ENCODE measurements at places on chromosomes 5 and 9. TPM values are rescaled to one million over a fixed set of nuclear protein-coding genes. Genes with fewer than 3 reads are reported as not detected.
A peak's percentile ranks its signal among the peaks of the same experiment; 100 is the strongest.

DNA sequence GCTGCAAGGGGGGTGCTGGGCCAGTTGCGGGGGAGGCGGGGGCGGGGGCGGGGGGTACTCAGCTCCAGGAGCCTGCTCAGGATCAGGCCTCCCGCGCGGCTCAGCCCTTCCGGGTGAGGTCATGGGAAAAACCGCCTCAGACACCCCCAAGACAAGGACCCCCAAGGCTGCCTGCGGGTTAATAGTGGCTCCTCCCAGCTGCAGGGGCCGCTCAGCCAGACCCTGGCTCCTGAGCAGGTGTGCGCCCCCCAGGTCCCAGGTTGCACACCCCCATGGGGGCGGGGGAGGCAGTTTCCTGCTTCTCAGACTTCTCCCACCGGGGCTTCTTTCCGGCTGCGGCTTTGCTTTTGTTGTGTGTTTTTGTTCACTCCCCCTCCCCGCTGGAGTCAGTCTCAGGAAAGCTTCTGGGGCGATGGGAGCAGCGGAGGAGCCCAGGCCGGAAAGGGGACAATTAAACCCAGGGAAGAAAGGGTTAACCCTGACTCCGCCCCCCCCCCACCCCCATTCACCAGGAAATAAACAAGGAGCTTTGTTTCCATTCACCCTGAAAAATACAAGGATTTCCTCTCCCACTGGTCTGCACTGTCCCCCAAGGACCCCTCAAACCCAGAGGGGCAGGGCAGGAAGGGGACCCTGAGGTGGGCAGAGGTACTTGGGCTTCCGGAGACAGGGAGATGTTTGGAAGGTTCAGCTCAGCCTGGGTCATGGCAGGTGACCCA is 42.3 kb upstream of the NOTCH1 start:
- DNase-seq, result no peak
- no peak overlapping the region for H3K27ac ChIP-seq
- peaks cover 12% of the 10 kb centered on the region for H3K4me1 ChIP-seq
- H3K27me3 ChIP-seq, result no peaks in the 10 kb centered on the region

MYOT gene
- polyA plus RNA-seq, result 0.23 TPM

DNA sequence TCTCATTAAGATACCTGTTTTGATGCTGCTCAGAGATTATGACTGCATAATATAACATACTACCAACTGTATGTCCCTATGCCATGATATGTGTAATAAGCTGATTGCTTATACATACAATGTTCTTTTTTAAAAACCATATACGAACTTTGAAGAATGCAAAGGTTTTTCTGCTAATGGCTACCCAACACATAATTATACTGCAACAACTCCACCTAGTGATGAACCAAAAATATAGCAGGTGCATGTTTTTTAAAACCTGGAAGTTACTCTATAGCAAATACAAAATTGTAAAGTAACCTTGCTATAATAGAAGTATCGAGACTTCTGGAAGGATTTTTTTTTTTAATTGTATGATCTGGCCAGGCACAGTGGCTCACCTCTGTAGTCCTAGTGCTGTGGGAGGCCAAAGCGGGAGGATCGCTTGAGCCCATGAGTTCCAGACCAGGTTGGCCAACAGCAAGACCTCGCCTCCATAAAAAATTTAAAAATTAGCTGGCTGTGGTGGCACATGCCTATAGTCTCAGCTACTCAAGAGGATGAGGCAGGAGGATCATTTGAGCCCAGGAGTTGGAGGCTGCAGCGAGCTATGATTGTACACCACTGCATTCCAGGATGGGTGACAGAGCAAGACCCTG is 49.1 kb downstream of the HOMER1 start:
- no peak overlapping the region for H3K4me3 ChIP-seq
- H3K36me3 ChIP-seq, result no peaks in the 10 kb centered on the region
- no peak overlapping the region for H3K27ac ChIP-seq
- no peaks in the 10 kb centered on the region for H3K4me1 ChIP-seq

HACD4 gene
- polyA plus RNA-seq, result 7.9 TPM

DNA sequence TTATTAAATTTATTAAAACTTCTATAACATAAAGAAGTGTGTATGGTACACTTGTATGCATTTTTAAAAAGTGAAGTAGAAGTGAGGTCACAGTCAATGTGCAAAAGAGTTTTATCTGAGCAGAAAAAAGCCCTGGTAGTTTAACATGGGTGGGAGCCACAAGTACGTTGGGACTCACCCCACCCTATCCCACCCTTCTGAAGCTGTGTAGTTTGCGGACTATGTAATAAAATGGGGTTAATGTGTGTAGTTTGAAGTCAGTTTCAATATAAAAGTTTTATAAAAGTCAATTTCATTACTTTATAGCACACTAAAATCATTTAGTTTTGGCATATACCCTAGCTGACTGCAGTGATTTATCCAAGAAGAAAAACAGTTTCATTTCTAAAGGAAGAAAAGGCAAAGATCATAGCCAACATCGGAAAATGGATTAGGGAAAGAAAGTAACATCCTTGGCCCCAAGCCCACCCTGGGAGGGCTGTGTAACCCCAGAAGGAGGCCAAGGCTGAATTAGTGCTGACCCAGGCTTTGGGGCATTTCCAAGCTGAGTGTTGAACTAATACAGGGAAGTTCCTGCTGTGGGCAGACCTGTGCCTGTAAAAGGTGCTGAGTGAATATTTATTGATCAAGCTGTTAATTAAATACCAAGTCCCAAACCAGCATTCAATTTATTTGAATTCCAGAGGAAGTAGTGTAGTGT is 398.6 kb upstream of the ADAMTSL1 start:
- H3K27ac ChIP-seq, result no peak overlapping the region
- H3K4me1 ChIP-seq, result no peaks in the 10 kb centered on the region
- DNase-seq, result no peak
- no peaks in the 10 kb centered on the region for H3K27me3 ChIP-seq

- H3K4me1 ChIP-seq, result peaks cover 8% of the 10 kb centered on the region
- DNase-seq, result peak; percentile 22
- H3K4me3 ChIP-seq, result peak overlapping the region; percentile 22
- H3K27me3 ChIP-seq, result no peaks in the 10 kb centered on the region
- no peaks in the 10 kb centered on the region for H3K36me3 ChIP-seq
- no peak overlapping the region for H3K27ac ChIP-seq
Measured at GRCh38 chr5:36724467-36725332, 118.3 kb downstream of the SLC1A3 start.

GLT6D1 gene
- polyA plus RNA-seq, result not detected

GRCh38 chr9:28073270-28073669 is 500.0 kb upstream of the C9orf72 start:
- no peak for DNase-seq
- no peaks in the 10 kb centered on the region for H3K36me3 ChIP-seq
- no peaks in the 10 kb centered on the region for H3K27me3 ChIP-seq
- H3K4me1 ChIP-seq, result no peaks in the 10 kb centered on the region
- no peak overlapping the region for H3K4me3 ChIP-seq
- H3K27ac ChIP-seq, result no peak overlapping the region

All from CD4-positive, alpha-beta memory T cell (primary cell).